ENCODE measurements at places on chromosomes 11 and 22.
A peak's percentile ranks its signal among the peaks of the same experiment; 100 is the strongest.

GRCh38 chr11:32489464-32489863 is 54.1 kb upstream of the WT1 start:
- no peak for DNase-seq

DNA sequence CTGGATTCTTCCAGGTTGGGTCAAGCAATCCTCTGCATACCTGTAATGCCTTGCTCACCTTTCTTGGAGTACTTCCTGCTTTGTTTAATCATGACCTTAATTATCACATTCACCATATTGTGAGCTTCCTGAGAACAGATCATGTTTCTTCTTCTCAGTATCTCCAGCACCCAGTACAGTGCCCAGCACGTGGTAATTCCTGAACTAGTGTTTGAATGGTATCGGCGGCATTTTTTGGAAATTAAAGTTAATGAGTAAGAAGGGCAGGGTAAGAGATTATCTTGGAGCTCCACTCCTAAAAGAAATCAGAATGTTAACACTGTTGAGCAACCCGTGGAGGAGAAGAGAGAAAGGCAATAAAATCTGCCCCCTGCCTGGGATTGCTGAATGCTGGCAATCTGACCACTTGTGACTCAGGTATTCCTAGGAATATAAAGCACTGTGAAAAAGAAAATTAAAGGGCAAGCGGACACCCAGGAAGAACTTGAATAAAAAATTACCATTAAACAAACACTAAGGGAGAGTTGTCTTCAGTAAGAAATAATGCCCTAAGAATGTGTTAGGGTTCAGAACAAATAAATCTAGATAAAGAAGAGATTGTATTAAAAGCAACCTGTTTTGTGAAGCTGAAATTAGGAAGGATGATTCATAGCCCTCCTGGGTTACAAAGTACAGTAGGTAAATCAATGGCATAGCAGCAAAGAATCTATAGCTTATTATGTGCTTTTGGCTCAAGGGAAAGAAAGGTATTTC is 92.9 kb downstream of the PDHX start:
- DNase-seq, result peak; percentile 97

DNA sequence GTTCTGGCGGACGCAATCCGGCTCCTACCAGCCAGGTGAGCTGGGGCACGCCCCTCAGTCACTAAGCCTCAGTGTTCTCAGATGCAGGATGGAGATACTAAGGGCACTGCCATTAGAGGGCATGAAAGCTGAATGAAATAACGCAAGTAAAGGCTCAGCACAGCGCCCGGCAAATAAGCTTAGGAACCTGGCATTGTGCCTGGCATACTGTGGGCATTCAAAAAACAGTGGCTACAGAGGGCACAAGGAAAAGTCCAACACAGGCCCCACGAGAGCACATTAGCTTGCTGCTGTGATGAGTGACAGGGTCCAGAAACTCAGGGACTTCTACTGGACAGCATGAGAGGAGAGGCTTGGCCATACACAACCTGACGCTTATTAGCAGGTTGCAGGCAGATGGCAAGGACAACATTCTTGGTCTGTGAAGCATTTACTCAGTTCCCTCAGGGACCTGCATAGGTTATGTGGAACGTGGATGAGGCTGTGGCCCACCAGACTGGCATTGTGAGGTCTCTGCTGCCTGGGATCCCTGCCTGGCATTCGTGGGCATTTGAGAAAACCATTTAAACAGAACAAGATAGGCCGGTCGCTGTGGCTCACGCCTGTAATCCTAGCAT is 12.2 kb downstream of the TXN2 start:
- DNase-seq, result no peak

DNA sequence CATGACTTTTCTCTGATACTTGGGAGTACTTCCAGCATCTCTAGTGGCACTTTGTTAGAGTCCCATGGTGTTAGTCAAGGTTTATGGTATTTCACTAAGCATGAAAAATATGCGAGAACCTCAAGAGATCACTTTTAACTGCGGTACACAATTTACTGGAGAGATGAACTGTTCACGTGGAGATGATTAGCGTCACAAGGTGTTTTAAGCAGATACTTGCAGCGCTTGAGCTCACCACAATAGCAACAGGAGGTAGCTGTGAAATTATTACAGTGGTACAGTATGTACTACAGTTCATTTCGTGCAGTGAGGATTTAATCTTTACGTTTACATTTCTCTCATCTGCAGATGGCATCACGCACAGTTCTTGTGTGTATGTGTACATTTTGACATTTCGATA is 4.5 kb downstream of the PARVA start:
- no peak for DNase-seq

GRCh38 chr11:35256296-35256695 is 117.3 kb downstream of the CD44 start:
- no peak for DNase-seq

- DNase-seq, result peak; percentile 35
Observed at GRCh38 chr11:104705490-104706190, 192.6 kb downstream of the CASP12 start.

GRCh38 chr11:44357711-44358110 is 47.8 kb upstream of the ALX4 start:
- DNase-seq, result no peak

DNA sequence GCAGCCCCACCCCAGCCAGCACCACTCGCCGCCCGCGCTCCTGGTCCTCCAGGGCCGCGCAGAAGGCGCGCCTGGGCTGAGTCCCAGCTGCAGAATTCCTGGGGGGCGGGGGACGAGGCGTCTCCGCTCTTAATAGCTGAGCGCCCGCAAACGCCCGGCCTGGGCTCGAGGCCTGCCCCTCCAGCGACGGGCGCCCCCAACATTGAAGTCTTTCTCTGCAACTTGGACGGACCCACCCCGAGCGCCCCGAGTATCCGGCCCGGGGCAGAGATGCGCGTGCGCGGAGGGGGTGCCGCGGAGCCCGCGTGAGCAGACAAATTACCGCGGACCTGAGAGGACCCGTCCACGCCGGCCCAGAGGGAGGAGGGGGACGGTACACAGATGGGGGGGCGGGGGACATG is 6.7 kb upstream of the SYT7 start:
- DNase-seq, result no peak

- DNase-seq, result no peak
Observed at GRCh38 chr22:46738647-46739093, 618 bp upstream of the CERK start.

GRCh38 chr11:12673924-12674570 is at the start of gene TEAD1:
Gene TEAD1, plus strand, starts transcription at chr11:12674421.
- peak; percentile 89 for DNase-seq

DNA sequence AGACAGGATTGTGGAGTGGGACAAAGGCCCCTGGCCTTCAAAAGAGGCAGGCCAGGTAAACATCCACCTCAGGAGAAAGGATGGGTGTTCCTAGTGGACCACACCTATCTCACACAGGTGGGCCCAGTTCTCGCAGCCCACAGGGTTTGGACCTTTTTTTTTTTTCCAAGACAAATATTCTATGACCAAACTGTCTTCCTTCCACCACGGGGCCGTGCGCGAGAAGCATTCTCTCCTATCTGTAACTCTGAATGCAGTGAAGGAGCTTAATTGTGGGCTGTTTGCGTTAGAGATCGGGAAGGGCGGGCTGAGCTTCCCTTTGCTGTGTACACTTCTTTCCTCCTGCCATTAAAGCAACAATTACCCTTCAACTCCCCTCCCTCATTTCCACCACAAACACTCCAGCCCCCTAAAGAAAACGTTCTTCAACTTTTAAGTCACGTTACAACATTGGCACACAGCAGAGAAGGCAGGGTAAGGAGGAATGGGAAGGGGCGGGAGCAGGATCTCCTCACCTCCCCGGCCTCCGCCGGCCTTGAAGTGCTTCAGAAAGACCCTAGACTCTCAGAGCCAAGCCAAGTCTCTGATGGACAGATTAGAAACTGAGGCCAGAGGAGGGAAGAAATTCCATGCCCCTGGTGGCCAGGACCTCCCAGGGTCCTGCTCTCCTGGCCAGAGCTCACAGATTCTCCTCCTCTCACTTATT is 238.4 kb downstream of the BUD13 start:
- DNase-seq, result no peak

DNA sequence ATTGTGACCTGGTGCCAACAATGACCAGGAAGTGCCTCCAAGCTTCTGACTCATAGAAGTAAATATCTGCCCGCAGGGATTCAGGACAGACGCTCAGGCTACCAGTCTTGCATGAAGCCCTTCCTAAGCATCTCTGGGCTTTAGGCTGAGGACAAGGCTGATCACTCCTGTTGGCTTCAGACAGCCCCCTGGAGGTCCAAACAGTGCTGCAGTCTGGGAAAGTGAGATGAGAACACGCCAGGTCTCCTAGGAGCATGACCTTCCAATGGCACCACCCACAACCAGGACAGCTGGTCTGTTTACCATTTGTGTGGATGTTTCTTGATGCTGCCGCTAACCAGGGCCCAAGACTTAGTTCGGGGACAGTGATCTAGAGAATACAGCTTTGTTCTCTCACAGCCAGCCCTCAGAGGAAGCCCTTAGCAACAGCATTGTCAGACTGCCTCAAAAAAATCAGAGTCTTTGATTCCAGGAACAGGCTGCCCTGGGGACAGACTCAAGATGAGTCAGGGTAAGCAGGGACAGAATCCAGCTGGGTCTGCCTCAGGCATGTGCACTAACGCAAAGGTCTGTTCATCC is 111.2 kb downstream of the ZNF280B start:
- DNase-seq, result peak; percentile 69

DNA sequence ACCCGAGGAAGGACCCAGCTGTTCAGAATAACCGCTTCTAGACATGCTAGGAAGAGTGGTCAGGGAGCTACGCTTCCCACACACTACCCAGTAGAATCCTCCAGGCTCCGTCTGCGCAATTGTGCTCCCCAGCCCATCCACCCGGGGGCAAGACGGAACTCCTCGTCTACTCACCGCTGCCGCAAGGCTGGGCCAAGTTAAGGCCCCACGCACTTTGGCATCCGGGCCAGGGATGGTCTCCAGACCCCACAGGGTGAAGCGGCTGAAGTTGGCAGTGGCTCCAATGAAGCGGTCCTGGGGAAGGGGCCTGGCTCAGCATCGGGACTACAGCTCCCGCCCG is 757 bp downstream of the RNASEH2C start:
- no peak for DNase-seq

GRCh38 chr22:36277482-36278291 is 24.8 kb downstream of the APOL1 start:
- peak; percentile 18 for DNase-seq

DNA sequence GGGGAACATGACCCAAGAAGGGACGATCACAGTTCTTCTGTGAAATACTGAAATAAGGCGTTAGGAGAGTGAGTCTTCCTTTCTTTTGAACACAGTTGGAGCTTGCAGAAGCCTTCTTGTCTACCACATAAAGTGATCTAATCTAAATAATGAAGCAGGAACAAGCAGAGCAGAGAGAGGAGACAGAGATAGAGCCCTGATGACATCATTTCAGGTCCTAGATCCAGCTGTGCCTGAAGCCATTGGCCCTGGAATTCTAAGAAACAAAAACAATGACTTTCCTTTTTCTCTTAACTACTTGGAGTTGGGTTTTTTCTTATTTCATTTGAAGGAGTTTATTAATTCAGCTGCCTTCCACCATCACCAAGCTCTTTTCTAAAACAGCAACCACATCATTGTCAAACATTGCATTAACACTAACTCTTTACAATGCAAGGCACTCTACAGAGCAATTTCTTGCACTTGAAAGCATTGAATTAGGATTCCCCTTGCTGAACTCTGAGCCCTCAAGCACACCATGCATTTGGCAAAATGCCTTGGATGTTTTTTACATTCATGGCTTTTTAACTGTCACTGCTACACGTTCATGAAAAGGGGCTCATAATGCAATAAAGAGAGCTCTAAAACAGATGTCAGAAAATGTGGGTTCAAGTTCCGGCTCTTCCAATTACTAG is 117.2 kb upstream of the TIMP3 start:
- no peak for DNase-seq

GRCh38 chr11:131917634-131918384 is 547.4 kb downstream of the NTM start:
- no peak for DNase-seq

DNA sequence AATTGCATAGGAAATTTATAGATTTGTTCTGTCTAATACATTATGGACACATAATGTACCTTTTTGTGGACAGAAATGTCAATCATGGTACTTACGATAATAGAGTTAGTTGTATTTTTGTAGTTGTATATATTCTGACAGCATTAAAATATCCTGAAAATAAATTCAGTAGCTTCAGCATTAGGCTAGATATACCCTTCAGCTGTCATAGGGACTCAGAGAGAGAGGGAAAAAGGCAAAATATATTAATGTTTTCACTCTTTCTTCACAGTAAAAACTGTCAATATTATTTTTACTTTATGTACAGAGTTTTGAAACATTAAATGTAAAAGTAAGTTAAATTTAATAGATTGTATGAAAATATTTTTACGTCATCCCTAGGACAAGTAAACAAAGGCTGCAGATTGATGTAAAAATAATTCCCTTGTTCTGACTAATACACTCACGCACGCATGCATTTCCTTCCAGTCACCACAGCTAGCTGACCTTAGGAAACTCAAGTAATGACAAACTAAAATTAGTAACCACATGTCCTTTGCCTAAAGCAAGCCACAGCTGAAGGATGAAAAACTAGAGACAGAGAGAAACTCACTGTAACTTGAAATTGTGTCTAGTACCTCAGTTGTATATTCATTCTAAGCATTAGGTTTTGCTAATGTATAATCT is 104.7 kb upstream of the CARD18 start:
- DNase-seq, result peak; percentile 83

DNA sequence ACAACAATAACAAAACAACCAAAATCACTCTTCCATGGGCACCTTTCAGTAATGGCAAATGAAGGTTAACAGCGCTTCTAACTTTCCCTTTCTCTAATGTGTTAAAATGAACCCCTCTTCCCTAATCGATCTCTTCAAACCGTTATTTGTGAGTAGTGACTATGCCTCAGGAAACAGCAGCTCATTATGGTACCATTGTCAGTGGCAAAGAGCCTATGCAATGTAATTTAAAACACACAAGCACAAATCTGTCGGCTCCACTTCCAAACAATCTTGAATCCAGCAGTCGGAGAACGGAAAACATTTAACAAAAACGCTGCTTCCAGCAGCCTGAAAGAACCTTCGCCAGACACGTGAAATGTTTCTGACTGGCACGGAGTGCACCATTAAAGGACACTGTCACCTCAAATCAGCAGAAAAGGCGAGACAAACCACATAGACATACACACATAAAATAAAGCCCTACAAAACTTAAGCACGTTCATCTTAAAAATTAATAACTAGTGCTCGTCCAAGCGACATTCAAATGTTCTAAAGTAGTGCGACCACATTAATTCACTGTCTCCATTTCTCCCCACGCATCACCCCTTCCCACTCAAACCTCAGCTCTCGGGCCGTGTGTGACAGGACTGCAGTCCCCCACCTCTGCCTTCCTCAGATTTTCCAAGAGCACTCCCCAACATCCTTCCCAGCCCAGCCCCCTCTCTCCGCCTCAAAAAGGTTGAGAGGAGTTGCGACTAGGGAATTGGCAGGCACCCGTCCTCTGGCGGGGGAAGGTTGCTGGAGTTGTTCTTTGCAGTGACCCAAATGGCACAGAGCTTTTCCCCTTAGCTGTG is 748 bp downstream of the RAB30 start:
- no peak for DNase-seq

GRCh38 chr11:1968454-1969002 is 21.4 kb downstream of the MRPL23 start:
- DNase-seq, result no peak

DNA sequence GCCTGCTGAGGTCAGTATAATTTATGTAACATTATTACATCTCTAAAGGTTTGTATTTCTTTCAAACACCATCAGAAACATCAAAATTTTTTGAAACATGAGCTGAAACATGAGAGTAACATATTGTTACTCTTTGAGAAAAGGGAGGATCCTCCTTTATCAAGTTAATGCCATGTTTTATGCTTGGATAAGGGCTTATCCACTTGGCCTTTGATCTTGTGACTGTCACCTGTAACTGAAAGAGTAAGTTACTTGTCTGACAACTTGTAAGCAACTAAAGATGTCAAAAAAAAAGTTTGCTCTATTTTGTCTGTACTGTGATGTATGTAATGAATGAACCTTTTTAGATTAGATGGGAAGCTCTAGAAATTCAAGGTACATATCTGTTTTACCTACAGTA is 59.6 kb downstream of the FAR1 start:
- no peak for DNase-seq

All from A172 (cell line).